ENCODE measurements at places on chromosomes 16 and 17.
A peak's percentile ranks its signal among the peaks of the same experiment; 100 is the strongest.

GRCh38 chr16:30893417-30893743, 497 bp downstream of the BCL7C start:
- peak; percentile 30 for DNase-seq

- no peak for DNase-seq
Observed at GRCh38 chr16:80158766-80159165, 382.0 kb upstream of the DYNLRB2 start.

- DNase-seq: peak; percentile 21
Observed at GRCh38 chr17:58273453-58274104, 7.2 kb downstream of the MPO start.

GRCh38 chr17:52885882-52886281, 727.4 kb upstream of the CA10 start:
- DNase-seq: no peak

DNA sequence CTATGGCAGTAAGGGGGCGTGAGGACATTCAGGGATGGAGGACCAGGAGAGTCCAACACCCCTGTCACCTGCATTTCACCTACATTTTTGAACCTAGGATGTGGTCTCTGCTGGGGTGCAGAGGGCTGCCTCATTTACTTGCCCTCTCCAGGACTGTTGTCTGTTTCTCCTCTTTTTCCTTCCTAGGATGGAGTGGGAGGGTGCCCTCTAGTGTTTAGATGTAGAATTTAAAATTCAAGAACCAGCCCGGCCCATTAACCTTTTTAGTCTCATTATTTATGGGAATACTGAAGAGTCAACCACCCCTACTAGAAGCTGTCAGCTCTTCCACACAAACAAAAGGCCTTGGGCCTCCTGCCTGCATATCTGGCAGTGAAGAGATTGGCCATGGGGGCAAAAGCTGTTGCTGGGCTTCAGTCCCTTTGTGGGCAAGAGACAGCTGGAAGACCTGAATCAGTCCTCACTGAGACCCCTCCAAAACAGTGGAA, 2.5 kb upstream of the STARD3 start:
- no peak for DNase-seq

DNA sequence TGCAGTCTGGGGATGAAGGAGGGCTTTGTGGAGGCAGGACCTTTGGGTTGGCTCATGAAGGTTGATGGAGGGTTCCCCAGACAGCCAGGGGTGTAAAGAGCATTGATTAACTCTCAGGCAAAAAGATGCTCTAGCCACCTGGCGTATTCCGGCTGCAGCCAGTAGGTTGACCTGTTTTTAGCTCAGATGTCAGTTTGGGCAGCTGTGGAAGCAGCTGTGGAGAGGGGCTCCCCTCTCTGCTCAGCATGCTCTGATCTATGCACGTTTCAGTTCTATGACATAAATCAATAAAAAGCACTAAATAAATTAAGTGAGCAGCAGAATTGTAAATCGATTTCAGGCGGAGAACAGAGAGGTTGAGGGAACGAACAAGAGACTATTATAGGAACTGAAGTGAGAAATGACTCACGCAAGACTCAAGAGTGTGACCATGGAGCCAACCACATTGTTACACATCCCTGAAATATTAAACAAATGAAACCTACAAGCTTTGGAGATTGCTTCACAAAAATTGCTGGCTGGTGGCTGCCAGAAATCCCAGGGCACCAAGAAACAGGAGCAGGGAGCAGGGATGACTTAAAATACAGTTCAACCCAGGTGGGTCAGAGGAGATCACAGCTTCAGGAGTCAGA, 111.9 kb downstream of the GSG1L start:
- no peak for DNase-seq

GRCh38 chr16:27111486-27111885, 44.8 kb downstream of the C16orf82 start:
- DNase-seq: no peak

- no peak for DNase-seq
Observed at GRCh38 chr16:31493506-31494125, 10.7 kb downstream of the SLC5A2 start.

GRCh38 chr17:36884495-36885152, 52.7 kb upstream of the LHX1 start:
- no peak for DNase-seq

- DNase-seq: no peak
Observed at GRCh38 chr17:82941021-82942001, 101.5 kb upstream of the ZNF750 start.

- DNase-seq: no peak
Observed at GRCh38 chr17:5437721-5438317, 1.1 kb downstream of the C1QBP start.

- peak; percentile 80 for DNase-seq
Observed at GRCh38 chr17:36921095-36921851, 16.0 kb upstream of the LHX1 start.

GRCh38 chr17:64992325-64992802, 64.2 kb downstream of the GNA13 start:
- peak; percentile 37 for DNase-seq

GRCh38 chr16:57373117-57373947, 1.0 kb downstream of the CX3CL1 start:
- no peak for DNase-seq

DNA sequence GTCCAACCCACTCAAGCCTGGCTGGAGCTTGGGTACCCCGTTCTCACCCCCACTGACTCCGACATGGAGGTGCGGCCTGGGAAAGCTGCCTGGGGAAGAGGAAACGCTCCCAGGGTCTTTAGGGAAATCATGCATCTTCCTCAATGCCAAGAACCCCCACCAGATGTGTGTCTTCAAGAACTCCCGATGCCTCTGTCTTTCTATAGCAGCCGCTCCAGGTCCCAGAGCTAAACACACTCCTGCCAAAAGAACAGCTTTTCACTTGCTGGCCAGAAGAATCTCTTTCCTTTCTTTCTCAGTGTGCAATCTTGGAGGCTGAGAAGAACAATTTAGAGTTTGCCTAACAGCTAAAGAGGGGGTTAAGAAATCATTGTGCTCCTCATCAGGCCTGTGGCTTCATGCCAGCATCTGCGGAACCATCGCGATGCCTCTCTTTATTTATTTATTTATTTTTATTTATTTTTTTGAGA, 41.1 kb upstream of the MTSS2 start:
- no peak for DNase-seq

- no peak for DNase-seq
Observed at GRCh38 chr17:29883497-29883896, 46.5 kb downstream of the SSH2 start.

DNA sequence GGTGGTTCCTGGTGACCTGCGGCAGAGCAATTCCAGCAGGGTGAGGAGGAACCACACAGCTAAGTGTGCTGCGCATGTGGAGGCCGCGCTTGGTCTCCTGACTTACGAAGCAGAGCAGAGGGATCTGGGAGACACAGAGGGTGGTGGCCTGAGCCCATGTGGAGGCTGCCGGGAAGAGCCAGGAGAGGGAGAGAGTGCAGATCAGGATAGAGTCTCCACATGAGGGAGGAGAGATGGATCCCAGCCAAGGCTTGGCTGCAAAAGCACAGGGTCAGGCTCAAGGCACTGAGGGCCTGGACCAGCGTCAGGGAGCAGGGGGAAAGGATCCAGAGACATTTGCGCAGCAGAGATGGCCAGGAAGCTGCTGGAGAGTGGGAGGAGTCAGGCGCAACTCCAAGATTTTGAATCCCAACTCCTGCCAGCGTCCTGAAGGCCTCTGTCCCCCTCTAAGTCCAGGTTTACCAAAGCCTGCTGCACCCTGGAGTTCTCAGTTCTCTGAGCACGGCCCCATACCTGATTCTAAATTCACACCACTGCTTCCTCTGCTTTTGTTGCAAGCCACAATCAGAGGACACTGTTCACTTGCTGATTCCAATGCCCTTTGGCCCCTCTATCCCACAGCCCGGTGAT, 11.3 kb upstream of the MLLT6 start:
- DNase-seq: no peak

DNA sequence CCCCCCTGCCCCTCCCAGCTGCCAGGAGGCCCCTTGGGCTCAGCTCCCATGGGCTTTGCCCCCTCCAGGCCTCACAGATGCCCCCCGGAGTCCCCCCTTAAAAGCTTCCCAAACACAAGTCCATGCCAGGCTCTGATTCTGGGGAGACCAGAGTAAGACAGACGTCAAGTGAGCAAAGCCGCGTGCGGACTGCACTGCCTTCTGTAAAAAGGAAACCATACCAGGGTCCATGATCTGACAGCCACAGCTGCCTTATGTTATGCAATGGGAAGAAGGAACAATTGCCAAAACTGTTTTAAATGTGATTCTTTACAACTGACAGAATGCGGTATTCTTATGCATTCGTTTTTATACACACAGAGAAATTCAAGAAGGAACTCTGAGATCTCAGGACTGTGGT, 17.9 kb upstream of the HEXD start:
- DNase-seq: no peak

DNA sequence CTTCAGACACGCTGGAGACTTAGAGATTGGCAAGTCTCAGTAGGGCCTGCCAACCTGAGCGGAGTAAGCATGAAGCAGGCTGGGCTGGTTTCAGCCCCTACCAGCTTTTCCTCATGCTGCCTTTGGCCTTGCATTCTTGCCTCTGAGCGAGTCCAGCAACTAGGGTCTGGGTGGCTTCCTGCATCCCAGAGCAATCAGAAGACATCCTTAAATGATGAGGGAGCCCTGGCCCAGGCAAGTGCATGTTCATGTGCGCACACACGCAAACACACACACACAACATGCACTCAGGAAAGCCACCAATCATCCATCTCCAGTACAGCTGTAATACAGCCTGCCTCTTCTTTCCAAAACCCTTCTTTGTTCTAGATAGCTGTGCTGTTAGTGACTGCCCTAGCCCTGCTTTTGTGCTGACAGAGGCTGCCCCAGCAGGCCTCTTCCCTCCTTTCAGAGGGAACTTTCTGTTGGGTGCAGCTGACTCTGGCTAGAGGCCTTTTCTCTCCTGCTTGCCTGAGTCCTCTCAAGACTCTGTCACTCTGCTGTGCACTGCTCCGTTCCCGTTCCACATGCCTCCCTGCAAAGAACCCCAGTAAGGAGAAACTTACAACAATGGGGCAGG, 30.7 kb upstream of the TBX2 start:
- no peak for DNase-seq

- no peak for DNase-seq
Observed at GRCh38 chr16:12653820-12654392, 149.8 kb downstream of the CPPED1 start.

GRCh38 chr17:5043524-5043923, 8.3 kb upstream of the SLC52A1 start:
- no peak for DNase-seq

GRCh38 chr17:80891397-80892018, 100.1 kb upstream of the CHMP6 start:
- DNase-seq: peak; percentile 76

GRCh38 chr17:17036524-17036998, 5.7 kb upstream of the MPRIP start:
- DNase-seq: no peak

GRCh38 chr16:15816228-15816627, 40.6 kb downstream of the MYH11 start:
- DNase-seq: no peak

DNA sequence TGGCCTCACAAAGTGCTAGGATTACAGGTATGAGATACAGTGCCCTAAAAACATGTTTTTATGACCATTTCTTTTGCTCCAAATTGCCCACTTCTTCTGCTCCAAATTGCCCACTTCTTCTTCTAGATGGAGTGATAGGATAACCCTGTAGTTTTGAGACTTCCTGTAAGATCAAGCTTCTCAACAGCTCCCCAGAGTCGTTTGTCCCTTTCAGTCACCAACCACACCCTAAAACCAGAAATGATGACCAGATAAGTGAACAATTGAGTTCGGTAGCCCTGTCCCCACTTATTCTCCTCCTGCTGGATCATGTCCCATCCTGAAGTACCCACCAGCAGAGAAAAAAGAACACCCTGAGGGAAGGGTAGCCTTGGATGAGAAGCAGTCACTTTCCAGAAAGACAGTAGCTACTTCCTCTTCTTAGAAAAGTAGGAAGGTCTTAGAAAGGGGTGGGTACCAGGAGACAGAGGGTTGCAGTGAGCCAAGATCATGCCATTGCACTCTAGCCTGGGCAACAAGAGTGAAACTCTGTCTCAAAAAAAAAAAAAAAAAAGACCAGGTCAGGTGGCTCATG, 2.5 kb downstream of the ODAD4 start:
- no peak for DNase-seq

- DNase-seq: no peak
Observed at GRCh38 chr17:80063830-80064585, 27.6 kb downstream of the CCDC40 start.

All from activated CD4-positive, alpha-beta T cell treated with anti-CD3 and anti-CD28 coated beads, Interleukin-2, amount 50 U/mL, for 48 hours (primary cell).